ENCODE measurements at places on chromosomes 2 and 18. TPM values are rescaled to one million over a fixed set of nuclear protein-coding genes. Genes with fewer than 3 reads are reported as not detected.

- peak; percentile 72 for DNase-seq
These were observed 377.1 kb downstream of the TNS1 start for GRCh38 chr2:217625557-217626169.

The ZNF142 gene
- 19.2 TPM for total RNA-seq

GRCh38 chr2:135582383-135582782, 51.1 kb downstream of the R3HDM1 start:
- no peak for DNase-seq

GRCh38 chr2:239214725-239215124, 186.1 kb downstream of the HDAC4 start:
- DNase-seq = no peak

DNA sequence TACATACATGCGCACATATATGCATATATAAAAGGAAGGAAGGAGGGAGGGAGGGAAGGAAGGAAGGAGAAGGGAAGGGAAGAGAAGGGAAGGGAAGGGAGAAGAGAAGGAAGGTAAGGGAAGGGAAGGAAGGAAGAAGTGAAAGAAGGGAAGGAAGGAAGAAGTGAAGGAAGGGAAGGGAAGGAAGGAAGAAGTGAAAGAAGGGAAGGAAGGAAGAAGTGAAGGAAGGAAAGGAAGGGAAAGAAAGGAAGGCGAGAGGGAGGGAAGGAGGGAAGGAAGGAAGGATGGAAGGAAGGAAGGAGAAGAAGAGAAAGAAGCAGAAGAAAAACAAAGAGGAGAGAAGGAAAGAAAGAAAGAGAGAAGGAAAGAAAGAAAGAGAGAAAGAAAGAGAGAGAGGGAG, 16.9 kb downstream of the COL6A3 start:
- no peak for DNase-seq

The TFPI gene
- 99.4 TPM for total RNA-seq

GRCh38 chr2:204691911-204692510, 146.7 kb downstream of the PARD3B start:
- DNase-seq = peak; percentile 44

- DNase-seq = no peak
These were observed 257.9 kb downstream of the DYSF start for GRCh38 chr2:71711133-71711855.

The LDLRAD4 gene
- total RNA-seq = 48.6 TPM

The REG3A gene
- total RNA-seq = not detected

The SH3YL1 gene
- total RNA-seq = 47.5 TPM

DNA sequence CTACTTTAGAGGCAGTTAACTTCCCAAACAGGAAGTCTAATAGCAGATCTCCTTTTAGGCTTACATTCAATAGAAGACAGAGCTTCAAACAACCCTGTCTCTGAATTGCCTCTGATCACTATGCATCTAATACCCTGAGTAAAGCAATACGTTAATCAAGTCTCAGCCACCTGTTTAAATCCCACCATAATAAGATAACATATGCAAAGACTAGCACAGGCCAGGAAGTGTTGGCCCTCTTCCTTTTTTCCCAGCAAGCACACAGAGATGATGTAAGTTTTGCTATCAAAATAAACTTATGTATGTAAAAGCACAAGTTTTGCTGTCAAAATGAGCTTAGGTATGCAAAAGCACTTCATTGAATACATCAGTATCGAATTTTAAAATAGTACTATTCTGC, 385.5 kb downstream of the RND3 start:
- no peak for DNase-seq

The GAREM1 gene
- total RNA-seq = 2.0 TPM

- no peak for DNase-seq
These were observed 228.6 kb downstream of the CLIP4 start for GRCh38 chr2:29343830-29344229.

DNA sequence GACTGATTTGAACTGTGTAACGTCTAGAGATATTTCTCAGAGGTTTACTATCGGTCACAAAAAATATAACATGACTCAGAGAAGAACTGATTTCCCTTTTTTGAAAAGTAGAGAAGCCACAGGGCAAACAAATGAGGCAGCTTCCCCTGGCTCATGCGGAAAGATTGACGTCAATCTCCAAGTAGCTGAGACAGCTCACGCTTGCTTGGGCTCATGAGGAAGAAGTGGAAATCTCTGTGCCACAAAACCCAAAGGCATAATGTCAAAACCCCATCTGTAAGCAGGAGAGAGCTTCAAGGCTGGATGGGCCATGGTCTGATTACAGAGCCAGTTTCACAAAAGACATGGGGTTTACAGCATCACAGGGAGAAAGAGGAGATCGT, 188.1 kb downstream of the ARL4C start:
- no peak for DNase-seq

The KCNG2 gene
- total RNA-seq = not detected

GRCh38 chr2:152126664-152127063, 27.8 kb upstream of the CACNB4 start:
- no peak for DNase-seq

DNA sequence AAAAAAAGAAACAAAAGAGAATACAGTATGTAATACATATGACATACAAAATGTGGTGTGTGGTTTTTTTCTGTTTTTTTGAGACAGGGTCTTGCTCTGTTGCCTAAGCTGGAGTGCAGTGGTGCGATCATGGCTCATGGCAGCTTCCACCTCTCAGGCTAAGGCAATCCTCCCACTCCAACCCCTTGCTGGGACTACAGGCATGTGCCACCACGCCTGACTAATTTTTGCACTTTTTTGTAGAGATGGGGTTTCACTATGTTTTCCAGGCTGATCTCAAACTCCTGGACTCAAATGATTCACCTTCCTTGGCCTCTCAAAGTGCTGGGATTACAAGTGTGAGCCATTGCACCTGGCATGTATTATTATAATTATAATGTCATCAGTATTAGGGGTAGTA, 38.9 kb downstream of the DHX57 start:
- DNase-seq = no peak

GRCh38 chr2:190763901-190764514, 115.1 kb downstream of the NAB1 start:
- no peak for DNase-seq

GRCh38 chr18:53544917-53545316, 679.6 kb downstream of the MBD2 start:
- no peak for DNase-seq

DNA sequence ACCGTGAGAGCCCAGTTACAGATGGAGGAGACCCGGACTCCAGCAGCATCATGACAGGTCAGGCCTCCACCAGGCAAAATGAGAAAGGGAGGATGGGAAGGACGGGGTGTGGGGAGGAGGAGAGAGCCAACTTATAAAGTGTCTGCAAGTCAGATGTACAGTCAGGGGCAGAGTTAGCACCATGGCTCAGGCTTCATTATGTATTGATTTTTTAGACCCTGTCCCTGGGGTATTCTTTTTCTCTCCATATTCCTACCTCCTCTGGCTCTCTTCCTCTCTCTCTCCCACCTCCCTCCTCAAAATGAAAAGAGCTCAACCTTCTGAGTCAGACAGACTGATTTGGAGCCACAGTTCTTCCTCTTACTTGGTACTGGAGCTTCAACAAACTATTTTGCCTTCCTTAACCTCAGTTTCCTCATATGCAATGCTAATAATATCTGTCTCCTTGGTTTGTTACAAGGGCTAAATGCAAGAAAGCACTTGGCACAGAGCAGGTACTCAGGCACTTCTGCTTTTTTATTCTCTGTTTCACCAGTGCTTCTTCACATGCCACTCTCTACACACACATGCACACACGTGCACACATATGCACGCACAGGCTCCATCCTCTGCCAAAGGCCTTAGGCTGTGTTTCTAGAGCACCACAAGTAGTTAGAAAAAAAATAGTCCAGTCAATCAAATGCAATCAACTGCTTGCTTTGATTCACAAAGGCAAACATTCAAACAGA, 92.3 kb upstream of the PKDCC start:
- no peak for DNase-seq

- DNase-seq = no peak
These were observed 200.7 kb downstream of the MYCN start for GRCh38 chr2:16140771-16141640.

- DNase-seq = no peak
These were observed 11.2 kb downstream of the GAREM2 start for GRCh38 chr2:26184121-26184520.

DNA sequence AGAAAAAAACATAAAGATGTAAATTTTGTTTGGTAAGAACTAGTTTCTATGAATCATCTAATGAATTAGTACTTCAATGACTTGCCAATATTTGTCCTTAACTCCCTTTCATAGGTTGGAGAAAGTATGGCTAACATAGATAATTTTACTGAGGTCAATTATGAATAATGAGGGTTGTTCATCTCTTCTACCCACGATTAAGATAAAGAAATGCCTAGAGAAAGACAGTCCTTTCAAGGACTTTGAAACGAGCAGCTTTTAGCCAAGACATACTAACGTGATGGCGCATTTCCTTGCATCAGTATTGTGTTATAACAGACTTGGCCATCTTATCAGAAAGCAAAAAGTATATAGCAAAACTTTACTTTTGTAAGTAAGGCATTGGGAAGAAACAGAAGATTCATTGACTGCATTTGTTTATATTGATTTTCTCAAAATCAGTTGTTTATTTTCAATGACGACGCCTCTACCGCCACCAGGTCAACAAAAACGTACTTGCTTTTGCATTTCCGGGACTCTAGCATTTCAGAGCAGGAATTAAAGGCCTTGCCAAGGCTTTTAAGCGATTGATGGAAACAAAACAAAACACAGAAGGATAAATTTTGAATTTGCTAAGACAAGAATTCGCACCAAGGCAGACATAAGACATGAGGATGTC, 961 bp downstream of the RBM43 start:
- DNase-seq = no peak

- DNase-seq = no peak
These were observed 77.0 kb downstream of the MBD2 start for GRCh38 chr18:54147439-54147838.

All from uterus (tissue), 4 donors.